ENCODE measurements at places on chromosomes 3 and 15. TPM values are rescaled to one million over a fixed set of nuclear protein-coding genes. Genes with fewer than 3 reads are reported as not detected.

- no peak for DNase-seq
Observed at GRCh38 chr15:64547275-64547674, 86.9 kb downstream of the ZNF609 start.

GRCh38 chr3:51391566-51392354 is 675 bp downstream of the RBM15B start:
- no peak for DNase-seq

GRCh38 chr15:101169495-101170071 is 82.3 kb downstream of the CHSY1 start:
- no peak for DNase-seq

The HESX1 gene
- total RNA-seq, result not detected

The SLC28A2 gene
- not detected for total RNA-seq

DNA sequence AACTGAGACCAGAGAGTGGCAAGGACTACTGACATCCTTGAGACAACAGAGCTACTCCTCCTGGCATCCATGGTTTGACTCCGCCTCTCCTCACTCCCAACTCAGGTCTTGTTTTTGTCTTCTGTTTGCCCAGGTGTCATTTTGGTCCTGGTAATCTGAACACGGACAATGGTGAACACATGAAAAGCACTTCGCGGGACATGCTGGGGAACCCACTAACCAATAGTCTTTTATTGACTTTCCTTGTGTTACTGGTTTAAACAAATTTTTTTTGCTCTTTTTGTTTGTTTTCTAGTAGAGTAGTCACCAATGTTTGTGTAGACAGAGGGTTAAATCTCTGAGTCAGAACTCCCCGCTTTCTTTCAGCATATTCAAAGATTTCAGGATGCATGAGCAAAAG is 38.4 kb downstream of the LARP6 start:
- no peak for DNase-seq

The PDHB gene
- 172 TPM for total RNA-seq

The OXSR1 gene
- 11.6 TPM for total RNA-seq

GRCh38 chr3:171193693-171194092 is 167.2 kb upstream of the SLC2A2 start:
- no peak for DNase-seq

The HHLA2 gene
- total RNA-seq, result not detected
